ENCODE measurements at places on chromosomes 4 and X. TPM values are rescaled to one million over a fixed set of nuclear protein-coding genes. Genes with fewer than 3 reads are reported as not detected.

The CXCL3 gene
- polyA plus RNA-seq = 0.89 TPM

The CENPVL1 gene
- not detected for polyA plus RNA-seq

DNA sequence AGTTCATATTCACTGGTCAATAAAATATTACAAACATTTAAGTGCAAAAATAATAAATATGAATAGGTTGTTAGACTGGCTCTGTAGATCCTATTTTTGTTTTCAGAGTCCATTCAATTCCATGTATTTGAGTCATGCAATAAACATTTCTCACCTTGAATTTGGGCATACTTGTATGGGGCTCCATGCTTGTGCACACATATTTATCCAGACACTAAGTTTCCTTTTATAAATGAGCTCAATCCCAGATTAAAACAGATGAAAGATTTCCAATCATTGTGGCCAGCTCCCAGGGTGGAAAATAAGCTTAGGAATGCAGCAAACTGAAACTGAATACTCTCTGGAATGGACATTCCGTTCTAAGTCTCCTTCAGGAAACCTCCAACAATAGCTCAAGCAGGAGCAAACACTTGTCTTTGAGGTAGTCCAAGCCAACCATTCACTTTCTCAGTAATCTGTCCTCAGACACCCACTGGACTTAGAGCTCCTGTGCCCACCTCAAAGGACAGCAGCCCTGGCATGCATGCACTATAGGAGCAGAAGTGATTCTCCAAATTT, 16.4 kb downstream of the DMD start:
- no peak for DNase-seq

- no peak for DNase-seq
Measured at GRCh38 chr4:1727117-1728031, 6.1 kb downstream of the TACC3 start.

DNA sequence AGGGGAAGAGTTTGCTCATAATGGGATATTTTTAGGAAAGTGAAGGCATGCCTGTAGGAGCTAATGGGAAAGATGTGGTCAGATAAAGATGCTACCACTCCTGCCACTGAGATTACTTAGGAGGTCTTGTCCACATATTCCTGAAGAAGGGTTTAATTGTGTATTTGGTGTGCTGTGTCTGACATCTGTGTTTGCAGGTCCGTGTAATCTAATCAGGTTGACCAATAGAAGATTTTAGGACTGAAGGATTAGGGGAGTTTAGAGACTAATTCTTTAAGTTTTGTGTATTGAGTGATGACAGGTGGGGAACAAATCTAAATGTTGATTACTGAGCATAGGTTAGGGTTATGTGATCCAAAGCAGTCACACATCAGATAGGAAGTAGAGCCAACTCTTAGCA, 57.2 kb downstream of the JADE1 start:
- DNase-seq = no peak

DNA sequence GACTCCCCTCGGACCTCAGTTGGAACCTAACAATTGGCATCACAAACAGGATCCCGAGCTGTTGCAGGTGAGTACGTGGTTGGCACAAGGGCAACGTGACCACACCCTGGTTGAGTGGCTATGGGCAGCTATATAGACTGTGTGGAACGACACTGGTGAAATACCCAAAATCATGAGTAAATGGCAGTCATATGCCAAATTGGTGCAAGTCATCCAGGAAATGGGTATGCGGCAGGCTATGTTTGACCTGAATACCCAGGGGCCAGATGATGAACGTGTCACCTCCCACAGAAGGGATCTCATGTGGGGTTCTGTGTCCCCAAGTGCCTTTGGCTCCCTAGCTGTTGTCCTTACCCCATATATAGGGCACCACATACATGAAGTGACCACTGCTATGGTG, 53.2 kb upstream of the CCDC149 start:
- DNase-seq = no peak

- no peak for DNase-seq
Measured at GRCh38 chr4:8835521-8836365, 35.9 kb downstream of the HMX1 start.

GRCh38 chr4:15684498-15684897, 2.9 kb downstream of the FAM200B start:
- DNase-seq = no peak

- DNase-seq = no peak
Measured at GRCh38 chrX:48737940-48738339, 23.6 kb upstream of the GLOD5 start.

DNA sequence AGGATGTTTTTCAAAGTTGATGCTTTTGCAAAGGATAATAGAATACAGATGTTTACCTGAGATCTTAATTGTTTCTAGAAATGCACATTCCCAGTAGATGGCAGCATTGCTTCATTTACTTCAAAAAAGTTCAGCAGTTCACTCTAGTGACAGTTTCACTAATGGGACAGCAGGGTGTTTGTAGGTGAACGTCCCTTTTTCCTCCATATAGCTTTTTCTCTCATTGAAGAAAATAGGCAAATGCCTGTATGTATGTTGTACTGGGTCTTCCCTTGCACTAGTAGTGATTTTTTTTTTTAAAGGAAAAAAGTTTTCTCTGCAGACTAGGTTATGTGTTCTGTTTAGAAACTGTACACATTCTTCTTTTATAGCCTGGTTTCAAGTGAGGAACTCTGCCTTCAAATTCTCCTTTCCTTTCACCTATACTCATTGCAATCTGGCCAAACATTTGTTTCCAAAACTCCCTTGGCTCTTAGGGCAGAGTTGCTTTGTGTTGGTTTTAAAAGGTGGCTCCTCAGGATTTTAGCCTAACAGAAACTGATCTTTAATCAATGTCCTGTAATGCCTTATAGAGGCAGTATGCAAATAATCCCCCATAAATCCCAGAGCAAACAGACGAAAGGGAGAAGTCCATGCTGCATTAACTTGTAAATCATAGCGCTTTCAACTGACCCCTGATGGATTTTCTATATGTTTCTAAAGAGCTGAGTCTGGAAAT, 86.3 kb downstream of the EGF start:
- peak; percentile 56 for DNase-seq

DNA sequence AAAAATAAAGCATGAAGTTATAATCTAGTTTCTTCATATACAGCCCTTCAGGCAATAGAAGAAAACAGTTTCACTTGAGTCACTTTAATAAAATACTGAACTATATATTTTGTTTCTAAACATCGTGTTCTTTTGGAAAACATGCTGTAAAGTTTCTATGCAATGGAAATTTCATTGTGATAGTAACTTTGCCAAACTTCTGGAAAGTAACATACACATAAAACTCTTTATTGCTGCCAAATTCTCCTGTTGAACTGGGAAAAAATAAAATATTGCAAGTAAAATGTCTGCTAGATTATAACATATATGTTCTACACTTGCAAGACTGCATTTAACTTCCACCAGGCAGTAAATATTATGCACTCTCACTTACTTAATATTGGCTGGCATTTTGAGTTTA, 635.4 kb downstream of the SPRY1 start:
- DNase-seq = peak; percentile 85
